ENCODE measurements at places on chromosomes 13 and 19.
A peak's percentile ranks its signal among the peaks of the same experiment; 100 is the strongest.

DNA sequence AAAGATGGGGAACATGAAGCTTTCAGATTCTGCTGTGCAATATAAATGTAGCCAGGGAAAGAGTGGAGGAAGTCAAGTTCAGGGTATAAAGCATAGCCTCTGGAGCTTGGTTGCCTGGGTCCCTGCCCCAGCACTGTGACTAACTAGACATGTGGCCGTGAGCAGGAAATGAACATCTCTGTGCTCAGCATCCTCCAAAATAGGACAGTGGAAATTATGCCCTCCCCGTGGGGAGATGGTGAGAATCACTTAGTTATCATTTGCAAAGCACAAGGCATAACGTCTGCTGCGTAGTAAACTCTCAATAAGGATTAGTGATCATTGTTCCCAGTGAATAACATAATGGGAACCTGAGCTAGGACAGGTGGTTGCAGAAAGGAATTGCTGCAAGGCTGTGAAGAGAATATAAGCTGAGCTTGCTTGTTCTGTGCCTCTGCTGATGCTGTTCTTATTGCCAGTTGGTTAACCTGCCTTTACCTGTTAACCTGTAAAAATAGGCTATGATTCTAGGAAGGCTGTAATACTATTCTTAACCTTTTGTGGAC, 441.0 kb downstream of the COG6 start:
- peak; percentile 69 for DNase-seq

GRCh38 chr19:16334411-16334810, 9.8 kb downstream of the KLF2 start:
- no peak for DNase-seq

GRCh38 chr19:29326351-29326750, 113.4 kb upstream of the UQCRFS1 start:
- DNase-seq, result peak; percentile 7

DNA sequence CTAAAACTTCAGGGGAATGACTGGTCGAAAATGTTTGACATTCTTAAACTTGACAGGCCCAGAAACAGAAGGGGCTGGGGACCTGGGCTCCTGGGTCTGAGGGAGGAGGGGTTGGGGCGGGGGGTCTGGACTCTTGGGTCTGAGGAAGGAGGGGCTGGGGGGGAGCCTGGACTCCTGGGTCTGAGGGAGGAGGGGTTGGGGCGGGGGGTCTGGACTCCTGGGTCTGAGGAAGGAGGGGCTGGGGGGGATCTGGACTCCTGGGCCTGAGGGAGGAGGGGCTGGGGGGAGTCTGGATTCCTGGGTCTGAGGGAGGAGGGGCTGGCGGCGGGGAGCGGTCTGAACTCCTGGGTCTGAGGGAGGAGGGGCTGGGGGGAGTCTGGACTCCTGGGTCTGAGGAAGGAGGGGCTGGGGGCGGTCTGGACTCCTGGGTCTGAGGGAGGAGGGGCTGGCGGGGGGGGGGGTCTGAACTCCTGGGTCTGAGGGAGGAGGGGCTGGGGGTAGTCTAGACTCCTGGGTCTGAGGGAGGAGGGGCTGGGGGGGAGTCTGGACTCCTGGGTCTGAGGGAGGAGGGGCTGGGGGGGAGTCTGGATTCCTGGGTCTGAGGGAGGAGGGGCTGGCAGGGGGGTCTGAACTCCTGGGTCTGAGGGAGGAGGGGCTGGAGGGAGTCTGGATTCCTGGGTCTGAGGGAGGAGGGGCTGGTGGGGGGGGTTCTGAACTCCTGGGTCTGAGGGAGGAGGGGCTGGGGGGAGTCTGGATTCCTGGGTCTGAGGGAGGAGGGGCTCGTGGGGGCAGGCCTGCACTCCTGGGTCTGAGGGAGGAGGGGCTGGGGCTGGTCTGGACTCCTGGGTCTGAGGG, 5.5 kb upstream of the KLK6 start:
- no peak for DNase-seq

DNA sequence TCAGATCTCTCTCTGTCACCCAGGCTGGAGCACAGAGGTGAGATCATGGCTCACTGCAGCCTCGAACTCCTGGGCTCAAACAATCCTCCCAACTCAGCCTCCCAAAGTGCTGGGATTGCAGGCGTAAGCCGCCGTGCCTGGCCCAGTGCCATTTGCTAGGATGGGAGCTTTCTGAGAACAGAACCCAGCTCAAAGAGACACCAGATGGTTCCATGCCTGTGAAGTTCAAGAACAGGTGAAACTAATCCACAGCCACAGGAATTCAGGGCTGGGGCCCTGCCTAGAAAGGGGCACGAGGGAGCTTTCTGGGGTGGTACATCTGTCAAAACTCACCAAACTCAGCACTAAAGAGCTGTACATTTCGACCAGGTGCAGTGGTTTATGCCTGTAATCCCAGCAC, 4.2 kb downstream of the SLC7A9 start:
- no peak for DNase-seq

- DNase-seq, result no peak
These were observed 1.2 kb downstream of the PTPRS start for GRCh38 chr19:5339198-5339949.

DNA sequence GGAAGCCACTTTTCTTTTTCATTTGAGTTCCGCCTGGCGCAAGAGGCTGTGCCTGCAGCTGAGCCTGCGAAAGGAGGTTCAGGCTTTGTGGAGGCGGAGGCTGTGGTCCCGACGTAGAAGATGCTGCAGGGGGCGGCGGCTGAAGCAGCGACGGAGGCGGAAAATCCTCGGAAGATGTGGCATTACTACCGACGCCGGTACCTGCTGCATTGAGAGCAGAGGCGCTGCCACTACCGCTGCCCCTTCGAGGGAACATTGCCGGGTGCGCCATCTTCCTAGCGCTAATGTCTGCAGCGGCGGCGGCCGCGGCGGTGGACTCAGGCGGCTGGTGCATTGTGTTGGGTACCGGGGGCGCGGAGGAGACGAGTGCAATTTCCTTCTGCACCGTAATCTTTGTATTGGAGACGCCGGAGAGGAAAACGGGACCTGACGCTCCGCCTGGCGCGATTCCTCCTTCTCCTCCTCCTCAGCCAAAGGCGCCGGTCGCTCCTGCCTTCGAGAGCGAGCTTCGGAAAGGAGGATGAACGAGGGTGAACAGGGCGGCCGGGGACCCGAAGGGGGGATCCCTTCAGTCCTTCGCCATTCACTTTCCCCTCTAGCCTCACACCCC, at the start of gene TSC22D1:
TSS of gene TSC22D1 (minus strand) at position 590 of the 610 bp plus-strand sequence. CDS start at position 334, 256 bp downstream.
- peak; percentile 81 for DNase-seq

DNA sequence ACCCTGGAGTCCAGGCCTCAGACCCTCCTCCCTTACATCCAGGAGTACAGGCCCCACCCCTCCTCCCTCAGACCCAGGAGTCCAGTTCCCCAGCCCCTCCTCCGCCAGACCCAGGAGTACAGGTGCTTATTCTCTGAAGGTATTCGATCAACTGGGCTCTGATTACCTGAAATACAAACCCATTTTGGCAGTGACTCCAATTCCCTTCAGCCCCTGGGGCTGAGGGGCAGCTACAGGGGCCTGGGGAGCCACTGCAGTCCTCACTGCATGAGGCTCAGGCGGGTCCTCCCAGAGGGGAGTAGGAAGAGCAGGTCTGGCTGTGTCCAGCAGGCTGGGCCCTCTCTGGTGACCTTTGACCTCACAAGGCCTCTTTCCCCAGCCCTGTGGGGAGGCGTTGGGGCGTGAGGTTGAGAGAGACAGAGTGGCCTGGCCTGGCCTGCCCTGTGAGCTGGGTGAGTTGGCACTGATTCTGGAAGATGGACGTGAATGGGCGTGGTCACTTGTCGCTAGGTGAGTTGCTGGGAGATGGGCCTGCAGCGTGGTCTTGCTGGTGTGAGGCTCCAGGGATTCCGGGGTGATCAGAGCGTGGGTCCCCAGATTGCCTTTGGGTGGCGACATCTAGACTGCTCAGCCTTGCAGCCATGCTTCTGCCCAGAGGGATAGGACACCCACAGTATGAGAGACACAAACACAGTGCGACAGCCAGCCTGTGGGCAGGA, 3.1 kb downstream of the BCAT2 start:
- no peak for DNase-seq

DNA sequence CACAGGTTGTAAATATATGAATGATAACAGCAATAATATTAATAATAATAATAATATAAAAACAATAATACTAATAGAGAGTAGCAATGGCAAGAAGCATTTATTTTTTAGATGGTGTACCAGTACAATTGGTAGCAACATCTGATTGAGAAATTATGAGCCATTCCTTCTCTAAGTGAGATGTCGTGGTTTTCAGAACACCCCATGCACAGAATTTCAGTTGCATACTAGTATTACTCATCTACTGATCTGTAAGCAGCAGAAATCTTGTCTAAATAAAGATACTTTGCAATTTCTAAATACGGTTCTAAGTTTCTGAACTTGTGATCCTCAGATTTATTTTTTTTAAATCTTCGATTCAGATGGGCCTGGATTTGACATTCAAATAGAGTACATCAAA, 788.0 kb upstream of the ATXN8OS start:
- DNase-seq, result no peak

- no peak for DNase-seq
These were observed 14.4 kb upstream of the AKAP8 start for GRCh38 chr19:15393963-15394362.

GRCh38 chr13:39556866-39557265, 46.1 kb downstream of the LHFPL6 start:
- no peak for DNase-seq

DNA sequence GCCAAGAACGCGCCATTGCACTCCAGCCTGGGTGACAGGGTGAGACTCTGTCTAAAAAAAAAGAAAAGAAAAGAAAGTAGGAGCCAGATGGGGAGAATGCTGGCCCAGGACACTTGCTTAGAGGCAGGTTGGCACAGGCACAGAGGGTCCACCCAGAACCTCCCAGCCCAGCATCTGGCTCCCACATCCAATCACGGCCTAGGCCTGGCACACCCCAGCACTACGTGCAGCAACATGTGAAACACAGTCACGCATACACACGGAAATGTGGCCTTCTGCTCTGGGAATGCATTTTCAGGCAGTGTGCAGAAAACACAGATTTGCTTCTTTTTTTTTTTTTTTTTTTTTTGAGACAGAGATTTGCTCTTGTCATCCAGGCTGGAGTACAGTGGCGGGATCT, 20.9 kb upstream of the FOSB start:
- no peak for DNase-seq
